ENCODE measurements at places on chromosomes 5 and 9. TPM values are rescaled to one million over a fixed set of nuclear protein-coding genes. Genes with fewer than 3 reads are reported as not detected.

Gene STK32A
- not detected for total RNA-seq

Gene TAF11L5
- not detected for total RNA-seq

Gene FGF1
- not detected for total RNA-seq

Gene LHX2
- not detected for total RNA-seq

Gene PTAR1
- total RNA-seq = 69.6 TPM

Gene NCS1
- total RNA-seq = 1.1 TPM

Gene DBN1
- total RNA-seq = 87.0 TPM

Gene PCDHB7
- total RNA-seq = not detected

Gene ZDHHC12
- total RNA-seq = 64.1 TPM

Gene TMC1
- not detected for total RNA-seq

GRCh38 chr9:88925481-88925880, 65.8 kb upstream of the S1PR3 start:
- H3K4me3 ChIP-seq = no peak overlapping the region
- DNase-seq = no peak
- no peak overlapping the region for H3K27ac ChIP-seq
- H3K27me3 ChIP-seq = peaks cover 30% of the 10 kb centered on the region
- H3K36me3 ChIP-seq = no peaks in the 10 kb centered on the region

GRCh38 chr9:87020169-87020950, 73.1 kb upstream of the GAS1 start:
- no peaks in the 10 kb centered on the region for H3K4me1 ChIP-seq
- no peak overlapping the region for H3K27ac ChIP-seq
- no peak for DNase-seq
- no peaks in the 10 kb centered on the region for H3K36me3 ChIP-seq
- no peaks in the 10 kb centered on the region for H3K27me3 ChIP-seq

DNA sequence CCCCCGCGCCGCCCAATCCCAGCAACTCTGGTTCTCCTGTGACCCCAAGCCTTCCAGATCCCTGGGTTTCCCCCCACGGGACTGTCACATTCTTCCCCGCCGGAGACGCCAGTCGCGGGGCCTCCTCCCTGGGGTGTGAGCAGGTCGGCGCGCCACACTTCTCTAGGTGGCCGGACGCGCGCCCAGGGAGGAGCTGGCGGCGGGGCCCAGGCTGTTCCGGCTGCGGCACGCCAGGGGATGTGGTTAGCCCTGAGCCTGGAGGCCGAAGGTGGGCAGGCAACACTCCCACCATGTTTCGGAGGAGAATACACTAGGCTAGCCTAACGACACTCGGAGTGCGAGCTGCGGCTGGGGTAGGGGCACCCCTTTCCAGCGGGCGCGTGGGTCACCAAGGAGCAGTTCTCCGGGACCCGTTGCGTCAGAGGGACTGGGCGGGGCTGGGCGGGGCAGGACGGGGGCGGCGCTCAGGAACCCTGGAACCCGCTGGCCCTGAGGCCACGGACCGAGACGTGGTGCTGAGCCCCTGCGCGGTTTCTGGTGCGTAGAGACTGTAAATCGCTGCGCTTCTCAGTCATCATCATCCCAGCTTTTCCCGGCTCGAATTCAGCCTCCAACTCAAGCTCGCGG, at the start of gene SLC27A6:
TSS of gene SLC27A6 (plus strand) at position 478 of the 627 bp plus-strand sequence. CDS start 650 bp downstream, outside the sequence.
- H3K27me3 ChIP-seq = peaks cover 14% of the 10 kb centered on the region
- no peak within 1 kb of the TSS for H3K27ac ChIP-seq
- no peaks in the 10 kb centered on the region for H3K36me3 ChIP-seq

DNA sequence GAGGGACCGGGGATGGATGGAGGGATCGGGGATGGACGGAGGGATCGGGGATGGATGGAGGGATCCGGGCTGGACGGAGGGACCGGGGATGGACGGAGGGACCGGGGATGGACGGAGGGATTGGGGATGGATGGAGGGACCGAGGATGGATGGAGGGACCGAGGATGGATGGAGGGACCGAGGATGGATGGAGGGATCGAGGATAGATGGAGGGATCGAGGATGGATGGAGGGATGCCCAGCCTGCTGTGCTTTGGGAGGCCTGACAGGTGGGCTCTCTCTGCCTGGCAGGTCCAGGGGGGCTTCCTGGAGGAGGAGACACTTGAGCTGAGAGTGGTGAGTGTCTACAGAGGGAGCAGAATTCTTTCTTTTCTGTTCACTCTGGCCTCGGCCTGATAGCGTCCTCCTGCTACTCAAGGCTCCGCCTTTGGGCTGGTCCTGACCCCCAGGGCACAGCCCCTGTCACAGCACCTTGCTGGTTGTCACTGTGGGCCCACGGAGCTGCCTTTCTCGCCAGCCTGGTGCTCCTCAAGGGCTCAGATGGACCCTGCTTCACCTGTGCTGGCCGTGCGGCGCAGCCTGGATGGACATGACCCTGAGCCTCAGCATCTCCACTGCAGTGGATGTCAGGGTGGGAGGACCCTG, 42.2 kb upstream of the RNF130 start:
- H3K27me3 ChIP-seq = no peaks in the 10 kb centered on the region
- no peaks in the 10 kb centered on the region for H3K36me3 ChIP-seq
- H3K27ac ChIP-seq = no peak overlapping the region

DNA sequence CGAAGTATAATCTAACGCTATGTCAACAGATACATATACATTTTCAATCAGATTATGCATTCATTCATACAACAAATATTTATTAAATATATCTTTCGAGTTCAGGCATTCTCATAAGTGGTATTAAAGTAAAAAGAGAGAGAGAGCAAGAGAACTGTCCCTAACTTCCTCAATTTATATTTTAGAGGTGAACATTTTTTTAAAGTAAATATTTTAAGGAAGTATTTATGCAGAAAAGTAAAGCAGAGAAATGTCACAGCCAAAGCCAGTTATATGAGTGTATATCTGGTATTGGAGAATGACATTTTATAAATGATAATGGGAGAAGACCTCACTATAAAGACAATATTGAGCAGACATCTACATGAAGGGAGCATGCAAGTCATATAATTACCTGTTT, 667.3 kb upstream of the CDH9 start:
- H3K27me3 ChIP-seq = no peaks in the 10 kb centered on the region
- H3K4me3 ChIP-seq = no peak overlapping the region
- H3K27ac ChIP-seq = no peak overlapping the region
- H3K36me3 ChIP-seq = no peaks in the 10 kb centered on the region
- no peak for DNase-seq

DNA sequence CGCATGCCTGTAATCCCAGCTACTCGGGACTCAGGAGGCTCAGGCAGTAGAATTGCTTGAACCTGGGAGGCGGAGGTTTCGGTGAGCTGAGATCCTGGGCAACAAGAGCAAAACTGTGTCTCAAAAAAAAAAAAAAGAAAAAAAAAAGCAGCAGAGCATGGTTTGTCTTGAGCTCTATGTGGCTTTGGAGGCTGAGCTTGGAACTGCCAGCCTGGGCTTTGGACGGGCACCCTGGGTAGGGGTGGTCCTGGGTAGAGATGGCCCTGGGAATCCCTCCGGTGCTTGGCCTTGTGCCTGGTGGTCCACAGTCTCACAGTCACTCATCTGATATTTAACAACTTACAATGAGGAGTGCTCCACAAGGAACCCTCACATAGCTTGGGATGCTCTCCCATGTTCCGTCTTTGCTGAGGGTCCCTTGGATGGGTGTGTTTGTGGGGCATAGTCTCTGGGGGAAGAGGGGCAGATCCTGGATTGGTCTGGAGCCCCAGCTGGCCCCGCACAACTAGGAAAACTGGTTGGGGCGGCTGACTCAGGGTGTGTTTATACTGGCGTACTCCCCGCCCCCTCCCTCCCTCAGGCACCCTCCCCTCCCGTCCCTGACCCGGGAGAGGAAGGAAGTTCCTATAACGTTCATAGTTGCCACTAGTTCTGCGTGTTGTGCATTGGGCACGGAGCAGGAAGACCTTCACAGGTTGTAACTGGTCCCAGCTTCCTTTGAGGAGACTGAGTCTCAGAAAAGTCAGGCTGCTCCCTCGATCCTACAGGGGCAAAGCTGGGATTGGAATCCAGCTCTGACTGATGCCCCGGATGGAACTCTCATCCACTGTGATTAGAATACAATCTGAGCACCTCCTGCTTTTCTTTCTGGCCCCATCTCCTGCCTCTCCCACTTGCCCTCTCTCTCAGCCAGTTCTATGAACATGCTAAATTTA, 11.2 kb downstream of the IER5L start:
- peak overlapping the region; percentile 67 for H3K4me3 ChIP-seq
- H3K27me3 ChIP-seq = peaks cover 2% of the 10 kb centered on the region

- peak within 1 kb of the TSS; percentile 79 for H3K4me3 ChIP-seq
- H3K4me1 ChIP-seq = peaks cover 6% of the 10 kb centered on the region
- H3K36me3 ChIP-seq = peaks cover 3% of the 10 kb centered on the region
Measured at GRCh38 chr5:149581192-149581861, at the start of gene ARHGEF37. TSS of gene ARHGEF37 (plus strand) at chr5:149581498. CDS start at chr5:149597770, 16,272 bp downstream.

GRCh38 chr5:79612667-79613198, 492 bp downstream of the TENT2 start:
- no peak for DNase-seq
- H3K4me3 ChIP-seq = peak overlapping the region; percentile 87
- no peaks in the 10 kb centered on the region for H3K27me3 ChIP-seq
- peaks cover 30% of the 10 kb centered on the region for H3K4me1 ChIP-seq

- H3K4me3 ChIP-seq = no peak overlapping the region
- no peak for DNase-seq
- peaks cover 7% of the 10 kb centered on the region for H3K4me1 ChIP-seq
Measured at GRCh38 chr5:87210743-87211142, 56.9 kb upstream of the RASA1 start.

- H3K27me3 ChIP-seq = no peaks in the 10 kb centered on the region
- H3K4me3 ChIP-seq = no peak overlapping the region
- H3K4me1 ChIP-seq = no peaks in the 10 kb centered on the region
- peaks cover 2% of the 10 kb centered on the region for H3K36me3 ChIP-seq
- DNase-seq = no peak
Measured at GRCh38 chr5:96546120-96546519, 113.1 kb upstream of the PCSK1 start.

DNA sequence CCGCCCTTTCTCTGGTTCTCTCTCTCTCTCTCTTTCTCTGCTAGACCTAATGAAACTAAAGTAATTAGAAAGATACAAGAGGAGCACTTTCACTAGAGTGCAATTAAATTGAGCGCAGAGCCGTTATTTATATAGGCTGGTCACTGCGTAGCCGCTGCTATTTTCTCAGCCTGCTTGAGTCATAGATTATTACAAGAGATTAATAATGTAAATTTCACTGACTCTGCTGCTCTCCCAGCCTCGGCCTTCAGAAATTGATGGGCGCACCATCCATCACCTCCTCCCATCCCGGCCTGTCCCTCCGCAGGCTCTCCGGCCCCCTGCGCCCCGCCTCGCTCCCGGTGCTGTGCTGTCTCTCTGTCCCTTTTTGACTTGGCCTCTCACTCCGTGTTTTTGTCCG, 268.0 kb upstream of the MVB12B start:
- no peak overlapping the region for H3K4me3 ChIP-seq
- H3K4me1 ChIP-seq = no peaks in the 10 kb centered on the region
- H3K27ac ChIP-seq = no peak overlapping the region
- H3K36me3 ChIP-seq = no peaks in the 10 kb centered on the region
- peaks cover 5% of the 10 kb centered on the region for H3K27me3 ChIP-seq
- DNase-seq = no peak

- H3K27ac ChIP-seq = no peak overlapping the region
- no peak for DNase-seq
- peaks cover 18% of the 10 kb centered on the region for H3K27me3 ChIP-seq
- H3K4me1 ChIP-seq = peaks cover 7% of the 10 kb centered on the region
- no peak overlapping the region for H3K4me3 ChIP-seq
Measured at GRCh38 chr5:169626779-169627178, 10.3 kb upstream of the DOCK2 start.

GRCh38 chr5:53027913-53028312, 38.8 kb downstream of the ITGA2 start:
- no peak overlapping the region for H3K4me3 ChIP-seq
- DNase-seq = no peak
- no peak overlapping the region for H3K27ac ChIP-seq
- H3K27me3 ChIP-seq = no peaks in the 10 kb centered on the region

GRCh38 chr5:154800582-154800981, 45.4 kb downstream of the LARP1 start:
- peaks cover 54% of the 10 kb centered on the region for H3K36me3 ChIP-seq
- H3K27ac ChIP-seq = no peak overlapping the region
- no peak for DNase-seq
- H3K27me3 ChIP-seq = no peaks in the 10 kb centered on the region

GRCh38 chr5:91956738-91957137, 573.6 kb upstream of the ARRDC3 start:
- H3K4me1 ChIP-seq = no peaks in the 10 kb centered on the region
- no peaks in the 10 kb centered on the region for H3K36me3 ChIP-seq
- no peak for DNase-seq
- H3K27ac ChIP-seq = no peak overlapping the region
- H3K27me3 ChIP-seq = no peaks in the 10 kb centered on the region

DNA sequence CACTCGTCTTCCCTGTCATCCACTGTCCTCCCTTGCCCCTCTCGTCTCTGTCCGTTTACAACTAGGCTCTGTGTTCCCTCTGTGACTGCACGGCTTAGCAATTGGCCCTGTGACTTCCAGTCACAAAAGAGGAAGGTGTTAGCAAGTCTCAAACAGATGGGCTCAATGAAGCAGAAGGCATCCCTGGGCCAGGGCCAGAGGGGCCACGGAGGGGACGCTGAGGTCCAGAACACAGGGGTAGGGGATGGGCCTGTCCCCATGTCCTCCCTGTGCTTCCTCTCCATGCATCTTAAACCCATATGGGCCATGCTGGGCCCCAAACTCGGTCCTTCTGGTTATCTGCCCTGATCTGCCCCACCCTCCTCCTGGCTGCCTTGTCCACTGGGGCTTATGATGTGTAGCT, at the start of gene CD72:
TSS of gene CD72 (minus strand) at position 89 of the 403 bp plus-strand sequence. CDS start 110 bp downstream, outside the sequence.
- DNase-seq = no peak
- H3K4me1 ChIP-seq = peaks cover 57% of the 10 kb centered on the region
- H3K36me3 ChIP-seq = peaks cover 16% of the 10 kb centered on the region
- H3K27me3 ChIP-seq = no peaks in the 10 kb centered on the region

DNA sequence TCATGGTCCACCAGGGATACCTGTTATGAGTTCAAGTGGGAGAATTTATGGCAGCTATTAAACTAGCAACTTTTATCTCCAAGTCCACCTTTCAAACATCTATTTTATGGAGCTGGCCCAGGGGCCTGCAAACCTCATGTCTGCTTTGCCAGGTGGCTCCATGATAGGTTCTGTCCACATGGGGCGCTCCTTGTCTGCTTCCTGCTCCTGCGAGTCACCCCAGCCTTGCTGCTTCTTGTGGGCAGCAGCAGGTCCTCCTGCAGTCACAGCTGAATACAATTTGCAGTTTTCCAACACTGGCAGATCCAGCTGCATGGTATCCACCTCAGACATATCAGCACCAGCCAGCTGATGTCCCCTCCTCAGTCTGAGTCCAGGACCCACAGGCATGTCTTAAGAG, 39.6 kb upstream of the FRRS1L start:
- H3K4me3 ChIP-seq = no peak overlapping the region
- no peak overlapping the region for H3K27ac ChIP-seq
- DNase-seq = no peak
- H3K36me3 ChIP-seq = no peaks in the 10 kb centered on the region
- H3K27me3 ChIP-seq = peaks cover 21% of the 10 kb centered on the region
- peaks cover 4% of the 10 kb centered on the region for H3K4me1 ChIP-seq

Data from activated naive CD8-positive, alpha-beta T cell treated with anti-CD3 and anti-CD28 coated beads, Interleukin-2, amount 10 ng/mL, durations not matched to agents 7 days and 5 days (primary cell).